ENCODE measurements at places on chromosomes 16 and 17.

- no peak for DNase-seq
Observed at GRCh38 chr17:6366221-6366666, 68.7 kb downstream of the AIPL1 start.

DNA sequence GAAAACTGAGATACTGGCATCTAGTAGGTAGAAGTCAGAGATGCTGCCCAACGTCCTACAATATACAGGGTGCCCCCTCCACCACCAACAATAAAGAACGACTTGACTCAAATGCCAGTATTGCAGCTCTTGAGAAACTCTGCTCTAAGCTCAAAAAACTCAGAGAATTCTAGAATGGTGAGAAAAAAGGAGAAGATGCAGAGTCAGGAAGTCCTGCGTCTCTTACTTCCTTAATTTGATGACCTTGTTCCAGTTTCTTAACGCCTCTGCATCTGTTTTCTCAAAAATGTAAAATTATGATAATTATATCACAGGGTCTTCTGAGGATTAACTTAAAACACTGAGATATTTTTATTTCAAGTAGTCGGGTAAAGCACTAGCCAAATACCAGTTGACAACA lies 1.7 kb upstream of the HSBP1 start:
- DNase-seq, result no peak

DNA sequence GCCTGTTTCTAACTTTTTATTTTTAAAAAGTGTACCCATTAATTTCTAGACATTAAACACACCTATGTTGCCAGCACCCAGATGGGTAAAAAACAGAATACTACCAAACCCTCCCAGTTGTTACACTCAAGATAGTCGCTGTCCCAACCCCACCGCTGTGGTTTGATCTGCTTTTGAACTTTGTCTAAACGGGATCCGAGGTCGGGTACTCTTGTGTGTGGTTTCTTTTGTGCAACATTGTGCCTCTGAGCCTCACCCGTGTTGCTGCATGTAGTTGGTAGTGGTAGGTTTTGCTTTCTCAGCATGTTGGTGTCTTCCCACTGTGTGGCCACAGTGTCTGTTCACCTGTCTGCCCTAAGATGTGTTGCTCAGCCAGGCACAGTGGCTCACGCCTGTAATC lies 4.3 kb downstream of the KLHL36 start:
- no peak for DNase-seq

- DNase-seq, result no peak
Observed at GRCh38 chr16:30139583-30140481, 16.8 kb upstream of the MAPK3 start.

GRCh38 chr17:45168991-45169752 lies 7.5 kb downstream of the HEXIM2 start:
- no peak for DNase-seq
